Sigmoid colon (tissue), 7 donors: ENCODE measurements at places on chromosomes 2 and 18.
A peak's percentile ranks its signal among the peaks of the same experiment; 100 is the strongest.

DNA sequence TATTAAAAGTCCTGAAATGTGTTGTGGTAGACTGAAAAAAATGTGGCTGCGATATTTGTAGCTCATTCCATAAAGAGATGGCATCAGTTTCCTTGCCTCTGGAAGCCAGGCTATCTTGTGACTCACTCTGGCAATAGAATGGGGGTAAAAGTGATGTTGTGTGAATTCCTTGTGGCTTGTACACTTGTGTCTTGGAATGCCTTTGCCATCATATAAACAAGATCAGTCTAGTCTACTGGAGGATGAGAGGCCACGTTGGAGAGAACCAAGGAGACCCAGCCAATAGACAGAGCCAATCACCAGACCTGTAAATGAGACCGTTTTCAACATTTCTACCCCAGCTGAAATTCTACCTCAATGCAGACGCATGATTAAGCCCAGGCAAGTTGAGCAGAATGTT lies 254.1 kb downstream of the TRIB2 start:
- DNase-seq, result no peak

- DNase-seq, result no peak
Measured at GRCh38 chr2:230919681-230920080, 5.4 kb downstream of the GPR55 start.

- no peak for DNase-seq
Measured at GRCh38 chr18:13522256-13522655, 204.1 kb downstream of the FAM210A start.

GRCh38 chr2:162253435-162253834 lies 10.2 kb upstream of the FAP start:
- no peak for DNase-seq

GRCh38 chr2:144566448-144566847 lies 46.5 kb upstream of the ZEB2 start:
- no peak for DNase-seq

DNA sequence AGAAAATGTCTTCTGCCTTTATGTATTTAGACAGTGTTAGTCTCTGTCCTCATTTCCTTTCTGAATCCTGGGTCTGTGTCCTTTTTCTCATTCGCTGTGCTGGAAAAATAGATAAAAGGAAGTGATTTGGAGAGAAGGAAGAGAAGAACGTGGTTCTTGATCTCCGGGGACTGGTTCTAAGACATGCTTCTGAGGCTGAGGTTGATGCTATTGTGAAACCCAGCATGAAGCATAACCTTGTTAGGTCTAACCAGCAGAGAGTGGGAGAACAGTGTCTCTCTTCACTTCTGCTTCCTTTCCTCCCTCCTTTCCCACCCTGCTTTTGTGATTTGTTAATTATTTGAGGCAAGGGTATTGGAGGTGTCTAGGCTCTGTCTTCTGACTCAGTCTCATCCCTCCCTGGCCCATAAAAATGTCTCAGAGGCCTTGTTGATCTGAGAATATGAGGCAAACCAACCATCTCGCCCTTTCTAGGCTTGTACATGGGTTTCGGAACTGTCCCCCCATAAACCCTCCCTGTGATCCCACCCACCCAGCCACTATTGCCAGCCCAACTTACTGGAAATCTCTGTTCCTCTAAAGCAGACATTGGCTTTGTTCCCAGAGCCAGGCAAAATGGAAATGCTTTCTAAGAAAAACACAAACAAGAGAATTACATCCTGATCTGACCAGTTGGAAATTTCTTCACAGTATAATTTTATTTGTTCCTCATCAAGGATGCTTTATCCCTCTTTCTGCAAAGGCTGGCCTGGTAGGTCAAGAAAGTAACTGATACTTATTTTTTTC lies 360.6 kb upstream of the TNP1 start:
- DNase-seq, result no peak

GRCh38 chr2:210460322-210461227 lies 16.0 kb downstream of the LANCL1 start:
- DNase-seq, result no peak

GRCh38 chr2:72191441-72191840 lies 43.8 kb upstream of the CYP26B1 start:
- no peak for DNase-seq

- DNase-seq, result no peak
Measured at GRCh38 chr18:37567994-37568359, 2.4 kb upstream of the CELF4 start.

GRCh38 chr2:126804347-126804746 lies 94.3 kb upstream of the TEX51 start:
- DNase-seq, result peak; percentile 46

DNA sequence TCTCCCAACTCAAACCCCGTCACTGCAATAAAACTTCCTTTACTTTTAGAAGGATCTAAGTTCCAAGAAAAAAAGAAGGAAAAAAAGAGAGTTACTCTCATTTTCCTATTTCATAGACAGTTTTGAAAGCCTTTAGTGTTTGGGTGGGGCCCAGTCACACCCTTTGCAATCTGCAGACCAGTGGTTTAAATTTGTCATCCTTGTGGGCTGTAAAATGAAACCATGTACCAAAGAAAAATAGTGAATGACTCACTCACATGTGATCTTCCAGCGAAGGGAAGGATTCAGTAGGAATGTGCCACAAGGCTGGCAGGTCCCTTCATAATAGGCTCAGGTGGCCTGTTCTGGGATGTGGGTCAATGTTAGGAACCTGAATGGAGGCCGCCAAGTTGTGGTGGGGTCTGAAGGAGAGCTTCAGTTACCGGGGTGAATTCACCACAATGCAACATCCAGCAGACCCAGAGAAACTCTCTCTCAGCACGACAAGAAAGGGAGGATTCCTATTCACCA lies 28.3 kb downstream of the ANXA4 start:
- DNase-seq, result no peak

DNA sequence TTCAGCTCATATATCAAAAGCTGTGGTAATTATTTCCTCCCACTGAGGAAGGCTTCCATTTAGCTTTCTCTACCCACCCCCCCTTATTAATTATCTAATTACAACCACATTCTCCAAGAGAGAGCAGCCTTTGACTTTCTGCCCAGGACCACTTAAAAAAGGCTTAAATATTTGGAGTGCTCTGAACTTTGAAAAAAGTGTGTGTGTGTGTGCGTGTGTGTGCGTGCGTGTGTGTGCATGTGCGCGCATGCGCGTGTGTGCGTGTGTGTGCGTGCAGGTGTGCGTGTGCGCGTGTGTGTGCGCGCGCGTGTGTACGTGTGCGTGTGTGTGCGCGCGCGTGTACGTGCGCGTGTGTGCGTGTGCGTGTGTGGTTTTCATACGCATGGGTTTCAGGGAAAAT lies 57.8 kb downstream of the TWIST2 start:
- no peak for DNase-seq

- DNase-seq, result no peak
Measured at GRCh38 chr2:191150230-191150599, 579 bp downstream of the STAT4 start.

DNA sequence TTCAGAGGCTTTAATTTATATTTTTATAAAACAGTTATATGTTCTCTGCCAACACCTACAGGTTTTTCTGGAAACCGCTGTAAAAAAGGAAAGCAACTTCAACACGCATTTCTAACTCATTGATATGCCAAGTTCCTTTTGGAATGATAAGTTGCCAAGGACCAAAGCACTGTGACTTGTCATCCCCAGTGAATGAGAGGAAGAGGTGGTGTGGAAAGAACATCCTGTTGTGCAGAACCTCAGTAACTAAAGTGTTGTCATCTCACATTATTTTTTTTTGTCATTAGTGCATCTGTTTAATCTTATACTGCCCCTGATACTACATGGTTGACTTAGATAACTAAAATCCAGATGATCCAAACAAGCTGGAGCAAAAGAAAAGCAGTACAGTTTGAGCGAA lies 96.0 kb upstream of the NEUROD1 start:
- no peak for DNase-seq

DNA sequence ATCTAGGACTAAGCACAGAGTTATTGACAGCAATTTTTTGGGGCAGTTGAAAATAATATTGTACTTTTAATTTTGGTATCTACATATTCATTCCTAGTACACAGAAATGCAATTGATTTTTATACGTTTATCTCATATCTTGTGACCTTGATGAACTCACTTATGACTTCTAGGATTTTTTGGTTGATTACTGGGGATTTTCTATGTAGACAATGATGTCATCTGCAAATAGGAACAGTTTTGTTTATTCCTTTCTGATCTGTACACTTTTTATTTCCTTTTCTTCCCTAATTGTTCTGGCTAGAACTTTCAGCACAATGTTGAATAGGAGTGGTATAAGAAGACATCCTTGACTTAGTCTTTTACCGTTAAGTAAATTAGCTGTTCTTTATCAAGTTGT lies 143.5 kb upstream of the PGAP1 start:
- DNase-seq, result no peak

GRCh38 chr2:68645523-68645922 lies 2.1 kb downstream of the PROKR1 start:
- DNase-seq, result no peak

GRCh38 chr2:217960351-217960750 lies 42.4 kb downstream of the TNS1 start:
- peak; percentile 69 for DNase-seq

DNA sequence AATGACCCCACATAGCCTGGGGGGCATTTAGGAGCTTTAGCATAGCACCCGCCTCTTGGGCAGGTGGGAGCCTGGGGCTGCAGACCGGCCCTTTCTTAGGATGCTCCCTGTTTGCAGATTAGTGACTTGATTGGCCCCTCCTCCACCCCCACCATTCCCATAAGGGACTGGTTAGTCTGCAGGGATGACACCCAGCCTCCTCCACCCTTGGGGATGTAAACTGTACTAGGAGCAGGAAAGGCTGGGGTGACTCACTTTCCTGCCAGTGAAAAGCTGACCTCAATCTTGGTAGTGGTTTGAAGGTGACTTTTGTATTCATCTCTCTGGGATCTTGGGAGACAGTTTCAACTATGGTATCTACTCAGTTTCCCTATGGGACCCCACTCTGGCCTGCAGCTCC lies 24.2 kb downstream of the CTIF start:
- no peak for DNase-seq

GRCh38 chr2:150129921-150130575 lies 357.4 kb downstream of the RND3 start:
- DNase-seq, result no peak

DNA sequence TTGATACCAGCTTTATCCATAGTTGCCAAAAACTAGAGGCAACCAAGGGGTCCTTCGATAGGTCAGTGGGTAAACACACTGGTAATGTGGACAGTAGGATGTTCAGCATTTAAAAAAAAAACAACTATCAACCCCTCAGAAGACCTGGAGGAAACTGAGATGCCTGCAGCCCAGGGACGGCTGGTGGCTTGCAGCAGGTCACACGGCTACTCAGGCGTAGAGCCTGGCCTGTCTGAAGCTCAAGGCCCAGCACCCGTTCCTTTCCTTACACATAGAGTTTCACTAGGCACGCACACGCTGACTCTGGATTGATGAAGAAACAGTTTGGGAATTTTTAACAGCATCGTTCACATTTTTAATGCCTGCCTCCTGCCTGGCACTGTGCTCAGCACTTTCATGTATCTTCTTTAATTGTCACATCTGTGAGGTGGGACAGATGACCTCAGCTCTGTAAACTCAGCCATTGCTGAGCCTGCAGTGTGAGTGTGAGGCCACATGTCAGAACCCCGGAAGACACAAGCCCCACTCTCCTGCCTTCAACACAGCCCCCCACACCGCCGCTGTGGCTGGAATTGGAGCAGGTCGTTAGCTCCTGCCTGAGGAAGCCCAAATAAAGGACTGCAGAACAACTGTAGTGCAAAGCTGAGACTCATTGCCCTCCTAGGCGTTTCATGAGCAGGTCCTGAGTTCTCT lies 40.7 kb downstream of the TRAPPC12 start:
- no peak for DNase-seq

GRCh38 chr2:231642631-231643494 lies 50.2 kb downstream of the TEX44 start:
- peak; percentile 95 for DNase-seq

DNA sequence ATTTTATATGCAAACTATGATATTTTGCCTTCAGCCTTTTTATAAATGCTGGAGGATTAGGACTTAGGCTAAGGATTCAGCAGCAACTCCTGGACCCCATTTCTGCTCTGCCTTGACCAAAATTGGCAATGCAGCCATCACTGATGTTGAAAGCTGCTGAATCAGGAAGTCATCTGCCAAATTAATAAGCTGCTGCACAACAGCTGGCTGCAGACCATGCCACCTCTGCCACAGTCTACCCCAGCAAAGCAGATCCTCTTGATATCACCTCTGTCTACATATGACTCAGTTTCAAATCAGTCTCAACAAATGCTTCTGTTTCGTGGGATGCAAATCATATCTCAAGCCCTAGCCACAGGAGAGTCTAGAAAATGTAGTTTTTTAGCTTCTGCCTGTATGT lies 7.1 kb upstream of the SOS1 start:
- DNase-seq, result no peak

DNA sequence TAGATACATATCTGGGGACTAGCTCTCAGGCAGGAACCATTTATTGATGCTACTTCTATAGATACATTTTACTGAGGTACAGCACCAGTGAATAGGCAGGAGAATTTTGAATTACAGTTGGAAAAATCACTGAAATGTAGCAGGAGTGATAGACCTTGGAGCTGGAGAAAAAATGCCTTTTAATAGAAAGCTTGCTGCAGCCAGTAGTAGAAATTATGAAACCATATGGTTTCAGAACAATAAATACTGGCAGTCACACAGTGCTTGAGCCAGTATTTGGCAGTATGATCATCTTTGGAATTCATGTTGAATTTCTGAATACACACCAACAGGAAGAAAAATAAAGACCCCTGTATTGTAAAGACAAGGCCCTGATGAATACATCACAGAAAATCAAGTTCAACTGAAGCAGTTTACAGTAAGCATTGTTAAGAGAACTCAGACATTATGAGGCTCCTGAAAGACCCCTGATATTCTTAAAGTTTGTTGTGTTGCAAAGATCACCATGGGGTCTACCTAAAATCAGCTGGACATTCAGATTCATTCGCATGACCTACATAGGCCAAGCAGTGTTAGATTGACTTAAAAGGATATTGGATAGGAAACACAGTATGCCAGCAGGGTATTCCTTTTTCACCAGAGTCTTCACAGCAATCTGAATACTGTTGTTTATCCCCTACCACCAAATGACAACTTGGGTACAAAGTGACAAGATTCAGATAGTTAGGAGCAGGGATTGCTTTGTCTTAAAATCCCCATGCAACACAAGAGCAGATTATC lies 139.0 kb downstream of the EHBP1 start:
- no peak for DNase-seq

GRCh38 chr2:119261493-119262225 lies 38.0 kb downstream of the STEAP3 start:
- DNase-seq, result no peak

- no peak for DNase-seq
Measured at GRCh38 chr2:104768694-104769093, 85.2 kb upstream of the POU3F3 start.

- no peak for DNase-seq
Measured at GRCh38 chr2:21175895-21176646, 52.3 kb downstream of the TDRD15 start.

GRCh38 chr2:43837831-43838559 lies 644 bp downstream of the ABCG5 start:
- DNase-seq, result no peak

- no peak for DNase-seq
Measured at GRCh38 chr18:23776306-23776705, 87.1 kb downstream of the LAMA3 start.

- no peak for DNase-seq
Measured at GRCh38 chr2:235861383-235861782, 306.8 kb downstream of the GBX2 start.

GRCh38 chr2:240387669-240388358 lies 47.6 kb upstream of the GPC1 start:
- peak; percentile 81 for DNase-seq

- DNase-seq, result no peak
Measured at GRCh38 chr2:196891136-196891535, 35.4 kb downstream of the PGAP1 start.

- no peak for DNase-seq
Measured at GRCh38 chr2:164933671-164934189, 21.6 kb downstream of the SLC38A11 start.
